Activated CD8-positive, alpha-beta T cell treated with anti-CD3 and anti-CD28 coated beads, Interleukin-2, amount 10 ng/mL, durations not matched to agents 7 days and 5 days (primary cell): ENCODE measurements at places on chromosomes 16 and 17. TPM values are rescaled to one million over a fixed set of nuclear protein-coding genes. Genes with fewer than 3 reads are reported as not detected.

Gene BAHCC1
- 0.87 TPM for total RNA-seq

Gene NGFR
- total RNA-seq = 0.11 TPM

Gene MYO15B
- total RNA-seq = 26.9 TPM

Gene ATP2A3
- total RNA-seq = 341 TPM

Gene TMEM100
- not detected for total RNA-seq

Gene DHX58
- 71.9 TPM for total RNA-seq

Gene TBC1D28
- not detected for total RNA-seq

Gene CBLN1
- total RNA-seq = not detected

Gene HCRT
- total RNA-seq = not detected

Gene PITPNM3
- total RNA-seq = 0.71 TPM

Gene USH1G
- not detected for total RNA-seq

Gene TEX14
- total RNA-seq = 0.18 TPM

Gene KRT31
- total RNA-seq = not detected

Gene GJC1
- 2.2 TPM for total RNA-seq

Gene TNFRSF13B
- not detected for total RNA-seq

Gene SCGB1C2
- not detected for total RNA-seq

Gene USP43
- 0.18 TPM for total RNA-seq

Gene OR4D2
- total RNA-seq = not detected

Gene CDRT15
- total RNA-seq = not detected

Gene DPEP1
- total RNA-seq = not detected

Gene FOXL1
- not detected for total RNA-seq

Gene HEATR9
- 1.1 TPM for total RNA-seq

Gene SPNS3
- total RNA-seq = 26.8 TPM

Gene COL1A1
- 0.18 TPM for total RNA-seq

Gene RPL13
- 1,842 TPM for total RNA-seq

Gene WFDC1
- total RNA-seq = not detected

Gene CSH2
- not detected for total RNA-seq

Gene PPM1E
- not detected for total RNA-seq

Gene CDC6
- 103 TPM for total RNA-seq

Gene SCNN1G
- not detected for total RNA-seq

Gene GLIS2
- total RNA-seq = 0.16 TPM

Gene PRSS27
- 0.70 TPM for total RNA-seq

Gene GSPT1
- total RNA-seq = 110 TPM

Gene TNFRSF17
- not detected for total RNA-seq

Gene TPPP3
- total RNA-seq = not detected

Gene IRX5
- not detected for total RNA-seq

Gene TEKT5
- total RNA-seq = not detected
